MCF 10A (cell line): ENCODE measurements at places on chromosomes 11 and 22. TPM values are rescaled to one million over a fixed set of nuclear protein-coding genes. Genes with fewer than 3 reads are reported as not detected.

DNA sequence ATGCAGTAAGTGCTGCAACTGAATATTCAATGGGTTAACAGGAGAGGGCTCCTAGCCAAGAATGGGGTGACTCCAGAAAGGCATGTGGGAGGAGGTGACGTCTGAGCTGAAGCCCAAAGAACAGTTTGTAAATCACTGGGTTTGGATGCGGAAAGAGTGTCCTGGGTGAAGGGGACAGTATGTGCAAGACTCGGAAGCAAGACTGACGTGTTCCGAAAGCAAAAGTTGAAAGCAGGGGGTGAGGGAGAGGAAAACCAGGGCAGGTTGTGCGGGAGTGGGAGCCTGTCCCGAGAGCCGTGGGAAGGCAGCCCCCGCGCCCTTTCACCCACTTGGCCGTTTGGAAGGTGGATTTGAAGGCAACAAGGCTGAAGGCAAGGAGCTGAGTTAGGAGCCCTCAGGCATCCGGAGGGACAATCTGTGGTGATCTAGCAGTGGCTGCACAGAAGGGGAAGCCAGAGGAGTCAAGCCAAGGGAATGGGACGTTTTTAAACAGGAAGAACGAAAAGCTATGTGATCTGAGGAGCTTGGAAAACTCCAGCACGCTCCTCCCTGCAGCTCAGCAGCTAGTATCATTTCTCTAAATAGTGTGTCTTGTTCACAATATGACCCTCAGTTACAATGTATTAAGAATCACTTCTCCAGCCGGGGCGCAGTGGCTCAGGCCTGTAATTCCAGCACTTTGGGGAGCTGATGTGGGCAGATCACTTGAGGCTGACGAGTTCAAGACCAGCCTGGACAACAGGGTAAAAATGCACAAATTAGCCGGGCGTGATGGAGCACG, 7.7 kb downstream of the SLC25A18 start:
- H3K4me3 ChIP-seq, result peak overlapping the region; percentile 67
- peaks cover 35% of the 10 kb centered on the region for H3K4me1 ChIP-seq
- no peaks in the 10 kb centered on the region for H3K36me3 ChIP-seq
- peak; percentile 98 for DNase-seq
- H3K27ac ChIP-seq, result peak overlapping the region; percentile 89
- no peaks in the 10 kb centered on the region for H3K27me3 ChIP-seq

DNA sequence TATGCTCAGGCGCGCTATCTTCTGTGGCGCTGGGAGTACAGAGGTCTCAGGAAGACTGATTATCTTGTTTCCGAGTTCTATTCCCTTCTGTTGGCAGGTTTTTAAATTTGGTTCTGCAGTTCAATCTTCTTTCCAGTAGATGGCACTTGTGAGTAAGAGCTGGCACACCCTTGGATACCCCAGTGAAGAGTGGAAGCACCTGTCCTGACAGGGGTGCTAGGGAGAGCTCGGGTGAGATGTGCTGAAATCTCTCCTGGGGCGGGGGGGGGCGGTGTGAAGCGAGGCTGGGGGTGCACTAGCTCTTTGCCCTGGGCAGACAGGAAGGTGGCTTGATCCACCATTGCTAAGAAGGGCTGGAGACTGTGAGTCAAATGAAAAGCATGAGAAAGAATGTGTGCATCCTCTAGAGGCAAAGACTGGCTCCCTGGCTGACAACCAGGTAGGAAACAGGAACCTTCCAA, 679.9 kb upstream of the CCDC179 start:
- peaks cover 61% of the 10 kb centered on the region for H3K27me3 ChIP-seq
- no peaks in the 10 kb centered on the region for H3K36me3 ChIP-seq
- H3K4me1 ChIP-seq, result peaks cover 6% of the 10 kb centered on the region
- no peak overlapping the region for H3K4me3 ChIP-seq
- peak; percentile 56 for DNase-seq

DNA sequence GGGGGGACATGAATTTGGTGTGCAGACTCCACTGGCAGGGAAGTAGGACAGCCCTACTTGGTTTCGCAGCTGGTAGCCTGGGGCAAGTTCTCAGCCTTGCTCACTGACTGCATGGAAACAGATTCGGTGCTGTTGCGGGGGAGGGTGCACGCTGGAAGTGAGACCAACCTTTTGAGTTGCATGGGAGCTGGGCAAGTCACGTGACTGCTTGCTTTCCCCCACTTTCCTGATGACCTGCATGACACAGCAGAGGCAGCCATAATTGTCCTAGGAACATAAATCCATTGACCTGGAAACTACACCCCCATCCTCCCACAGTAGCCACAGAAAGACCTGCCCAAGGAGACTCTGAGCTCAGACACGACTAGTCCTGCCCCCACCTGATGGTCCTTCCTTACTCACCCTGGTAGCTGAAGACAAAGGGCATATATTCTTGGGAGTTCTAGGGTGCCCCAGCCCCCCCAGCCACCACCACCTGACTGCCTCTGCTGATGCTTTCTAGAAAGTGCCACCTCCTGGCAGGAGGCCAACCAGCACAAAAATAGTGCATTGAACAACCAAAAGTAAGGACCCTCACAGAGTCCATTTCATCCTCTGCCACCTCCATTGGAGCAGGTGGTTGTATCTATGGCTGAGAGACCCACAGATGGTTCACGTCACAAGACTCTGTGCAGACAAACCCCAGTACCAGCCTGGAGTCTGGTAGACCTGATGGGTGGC, 4.1 kb upstream of the HBG2 start:
- H3K4me3 ChIP-seq, result no peak overlapping the region
- DNase-seq, result peak; percentile 13
- H3K27ac ChIP-seq, result no peak overlapping the region
- peaks cover 17% of the 10 kb centered on the region for H3K27me3 ChIP-seq
- no peaks in the 10 kb centered on the region for H3K36me3 ChIP-seq

- no peaks in the 10 kb centered on the region for H3K36me3 ChIP-seq
- H3K4me3 ChIP-seq, result no peak overlapping the region
- H3K27me3 ChIP-seq, result peaks cover 92% of the 10 kb centered on the region
- H3K27ac ChIP-seq, result no peak overlapping the region
- DNase-seq, result no peak
These were observed 98.4 kb downstream of the ZNF280B start for GRCh38 chr22:22410121-22410520.

DNA sequence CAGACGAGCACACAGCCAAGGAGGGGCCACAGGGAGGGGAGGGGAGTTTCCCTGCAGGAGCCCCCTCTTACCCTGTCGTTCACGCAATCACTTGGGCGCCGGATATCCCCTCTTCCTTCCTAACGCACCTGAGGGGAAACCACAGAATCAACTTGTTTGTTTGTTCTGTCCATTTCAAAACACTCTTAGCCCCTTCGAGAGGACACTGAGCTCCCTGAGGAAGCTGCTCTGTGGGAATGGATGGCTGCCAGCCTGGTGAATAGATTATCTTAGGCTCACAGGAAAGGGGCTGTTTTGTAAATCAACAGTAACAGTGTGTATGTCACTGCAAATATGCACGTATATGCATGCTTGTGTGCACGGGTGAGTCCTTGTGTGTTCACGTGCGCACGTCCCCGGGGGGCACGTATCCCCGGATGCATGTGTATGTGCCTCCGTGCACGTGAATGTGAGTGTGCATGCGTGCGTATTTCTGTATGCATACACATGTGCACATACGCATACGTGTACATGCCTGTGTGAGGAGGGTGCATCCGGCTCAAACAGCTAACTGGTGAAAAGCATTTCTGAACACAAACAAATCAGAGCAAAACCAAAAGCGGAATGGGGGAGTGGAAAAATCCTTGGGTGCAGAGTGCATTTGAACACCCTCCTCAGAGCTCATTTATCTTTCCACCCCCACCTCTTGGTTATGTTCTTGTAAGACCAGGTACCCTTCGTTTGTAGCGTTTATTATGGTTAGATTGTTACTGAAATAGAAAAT, 7.2 kb downstream of the ARSA start:
- peak overlapping the region; percentile 68 for H3K4me3 ChIP-seq
- no peaks in the 10 kb centered on the region for H3K27me3 ChIP-seq
- peaks cover 26% of the 10 kb centered on the region for H3K4me1 ChIP-seq
- no peak overlapping the region for H3K27ac ChIP-seq
- H3K36me3 ChIP-seq, result peaks cover 10% of the 10 kb centered on the region

GRCh38 chr11:116166573-116167465, 606.0 kb downstream of the BUD13 start:
- no peaks in the 10 kb centered on the region for H3K4me1 ChIP-seq
- H3K27me3 ChIP-seq, result no peaks in the 10 kb centered on the region
- no peak overlapping the region for H3K27ac ChIP-seq
- no peak for DNase-seq
- no peak overlapping the region for H3K4me3 ChIP-seq

PRR5L gene
- 14.2 and 23.9 TPM in 2 replicates for total RNA-seq

DNA sequence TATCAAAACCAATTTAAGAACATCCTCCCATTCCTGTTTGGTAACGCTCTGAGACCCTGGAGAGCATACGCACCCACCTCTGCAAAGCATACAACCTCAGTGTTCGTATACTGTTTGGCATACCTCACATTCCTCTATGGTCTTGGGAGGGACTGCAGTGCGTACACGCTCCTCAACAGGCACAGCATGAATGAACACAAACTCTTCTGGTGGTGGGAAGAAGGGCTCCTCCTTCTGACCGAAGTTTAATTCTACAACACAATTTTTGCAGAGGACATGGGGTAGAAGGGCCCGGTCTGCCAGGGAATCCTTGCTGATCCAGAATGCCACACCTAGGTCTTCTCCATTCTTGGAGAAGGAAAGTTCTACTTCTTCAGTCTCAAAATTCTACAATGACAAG, 5.3 kb downstream of the HNRNPUL2 start:
- no peak overlapping the region for H3K27ac ChIP-seq
- DNase-seq, result no peak
- peaks cover 24% of the 10 kb centered on the region for H3K4me1 ChIP-seq
- no peaks in the 10 kb centered on the region for H3K27me3 ChIP-seq

GRCh38 chr11:96538622-96539021, 148.8 kb downstream of the JRKL start:
- no peaks in the 10 kb centered on the region for H3K36me3 ChIP-seq
- H3K27me3 ChIP-seq, result peaks cover 63% of the 10 kb centered on the region
- no peak overlapping the region for H3K27ac ChIP-seq
- H3K4me1 ChIP-seq, result no peaks in the 10 kb centered on the region
- H3K4me3 ChIP-seq, result no peak overlapping the region

- H3K36me3 ChIP-seq, result no peaks in the 10 kb centered on the region
- H3K4me1 ChIP-seq, result peaks cover 6% of the 10 kb centered on the region
- no peak overlapping the region for H3K4me3 ChIP-seq
- peak overlapping the region; percentile 28 for H3K27ac ChIP-seq
- H3K27me3 ChIP-seq, result no peaks in the 10 kb centered on the region
These were observed 86.7 kb downstream of the OSBP2 start for GRCh38 chr22:30781271-30781875.

GRCh38 chr11:2423157-2424025, 20.9 kb downstream of the TRPM5 start:
- H3K27ac ChIP-seq, result no peak overlapping the region
- H3K27me3 ChIP-seq, result no peaks in the 10 kb centered on the region
- no peaks in the 10 kb centered on the region for H3K36me3 ChIP-seq
- no peaks in the 10 kb centered on the region for H3K4me1 ChIP-seq

DNA sequence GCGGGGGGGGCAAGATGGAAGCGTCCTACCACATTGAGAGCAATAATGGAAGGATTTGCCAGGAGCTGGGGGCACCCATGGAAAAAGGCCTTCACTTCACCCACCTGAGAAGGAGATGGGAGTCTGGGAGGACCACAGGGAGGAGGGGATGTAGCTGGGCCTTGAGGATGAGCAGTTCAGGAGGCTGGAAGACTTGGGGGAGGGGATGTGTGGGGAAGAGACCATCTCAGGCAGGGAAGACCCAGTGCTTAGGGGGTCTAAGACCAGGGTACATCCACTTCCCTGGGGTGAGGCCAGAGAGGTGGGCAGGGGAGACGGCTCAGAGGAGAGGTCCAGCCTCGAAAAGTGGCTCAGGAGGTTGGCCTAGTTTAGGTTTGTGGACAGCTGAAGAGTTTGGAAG, 71.3 kb upstream of the TCF20 start:
- no peaks in the 10 kb centered on the region for H3K27me3 ChIP-seq
- DNase-seq, result no peak
- no peaks in the 10 kb centered on the region for H3K36me3 ChIP-seq
- peaks cover 8% of the 10 kb centered on the region for H3K4me1 ChIP-seq

GRCh38 chr11:66636411-66636810, 2.1 kb upstream of the RBM4 start:
- no peak for DNase-seq
- H3K36me3 ChIP-seq, result peaks cover 58% of the 10 kb centered on the region
- H3K27ac ChIP-seq, result peak overlapping the region; percentile 98
- no peak overlapping the region for H3K4me3 ChIP-seq

- peaks cover 15% of the 10 kb centered on the region for H3K4me1 ChIP-seq
- peak overlapping the region; percentile 79 for H3K4me3 ChIP-seq
- peak; percentile 24 for DNase-seq
- H3K27ac ChIP-seq, result peak overlapping the region; percentile 51
- H3K36me3 ChIP-seq, result no peaks in the 10 kb centered on the region
- no peaks in the 10 kb centered on the region for H3K27me3 ChIP-seq
These were observed 650 bp downstream of the PPM1F start for GRCh38 chr22:21951931-21952465.

GRCh38 chr11:17013548-17014320, 480 bp downstream of the PLEKHA7 start:
- H3K36me3 ChIP-seq, result no peaks in the 10 kb centered on the region
- no peaks in the 10 kb centered on the region for H3K27me3 ChIP-seq

APOL2 gene
- 16.0 and 38.7 TPM in 2 replicates for total RNA-seq

DNA sequence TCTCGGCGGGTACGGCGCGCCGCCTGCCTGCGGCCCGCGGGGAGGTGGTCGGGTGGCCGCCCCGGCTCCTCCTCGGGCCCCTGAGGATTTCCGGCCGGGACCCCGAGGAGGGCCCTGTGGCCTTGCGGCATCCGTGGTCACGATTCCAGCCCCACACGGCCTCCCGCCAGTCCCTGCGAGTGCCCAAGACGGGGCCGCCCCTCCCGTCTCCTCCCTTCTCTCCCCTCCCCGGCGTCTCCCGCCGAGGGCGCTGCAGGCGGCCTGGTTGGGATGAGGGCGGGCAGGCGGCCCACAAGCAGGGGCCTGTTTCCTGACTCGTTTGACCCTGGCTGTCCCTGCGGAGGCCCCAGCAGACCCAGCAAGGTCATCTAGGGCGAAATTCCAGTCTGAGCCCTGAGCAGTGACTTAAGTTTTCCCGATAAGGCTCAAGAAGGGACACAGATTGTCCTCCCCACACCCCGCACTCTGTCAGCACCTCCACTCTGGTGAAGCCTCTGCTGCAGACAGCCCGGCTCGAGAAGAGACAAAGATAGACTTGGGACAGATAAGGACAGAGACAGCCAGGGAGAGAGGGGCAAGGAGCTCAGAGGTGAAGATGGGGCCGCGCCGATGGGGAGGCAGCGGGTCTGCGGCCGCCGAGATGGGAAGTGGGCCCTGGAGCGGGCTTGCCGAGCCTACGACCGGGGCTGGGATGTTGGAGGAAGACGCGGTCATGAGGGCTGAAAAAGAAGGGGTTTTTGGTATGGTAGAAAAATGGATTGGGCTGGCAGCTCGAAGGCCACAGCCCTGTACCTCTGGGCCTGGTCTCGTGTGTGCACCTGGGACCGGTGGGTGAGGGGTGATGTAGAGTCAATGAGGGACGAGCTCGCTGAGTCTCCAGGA, 95.0 kb downstream of the SWAP70 start:
- H3K27me3 ChIP-seq, result no peaks in the 10 kb centered on the region
- peak overlapping the region; percentile 83 for H3K27ac ChIP-seq
- DNase-seq, result peak; percentile 74
- peak overlapping the region; percentile 70 for H3K4me3 ChIP-seq
- peaks cover 62% of the 10 kb centered on the region for H3K4me1 ChIP-seq
